ENCODE measurements at places on chromosomes 13 and 19.
A peak's percentile ranks its signal among the peaks of the same experiment; 100 is the strongest.

GRCh38 chr13:24671386-24672113 lies 8.7 kb upstream of the ATP12A start:
- DNase-seq = peak; percentile 39

- DNase-seq = no peak
These were observed 135.7 kb downstream of the MIPEP start for GRCh38 chr13:23753458-23753857.

DNA sequence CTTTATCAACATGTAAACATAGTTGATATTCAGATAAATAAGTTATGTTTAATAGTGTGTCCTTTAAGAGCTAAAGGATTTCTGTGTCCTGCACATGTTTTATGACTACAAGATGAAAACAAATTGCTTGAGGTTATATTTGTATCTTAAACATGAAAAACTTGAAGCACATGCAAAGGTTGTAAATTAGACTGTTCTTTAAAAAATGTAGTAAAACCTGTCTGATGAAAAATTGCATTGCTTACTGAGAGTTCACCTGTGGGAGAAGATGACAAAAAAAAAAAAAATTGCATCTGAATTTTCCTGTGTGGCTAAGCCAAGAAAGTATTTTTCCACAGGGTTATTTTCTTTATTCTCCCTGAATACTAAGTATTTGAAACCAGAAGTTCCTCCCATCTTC lies 25.7 kb upstream of the LMO7 start:
- no peak for DNase-seq

GRCh38 chr13:78602561-78603239 lies 652 bp downstream of the POU4F1 start:
- no peak for DNase-seq

DNA sequence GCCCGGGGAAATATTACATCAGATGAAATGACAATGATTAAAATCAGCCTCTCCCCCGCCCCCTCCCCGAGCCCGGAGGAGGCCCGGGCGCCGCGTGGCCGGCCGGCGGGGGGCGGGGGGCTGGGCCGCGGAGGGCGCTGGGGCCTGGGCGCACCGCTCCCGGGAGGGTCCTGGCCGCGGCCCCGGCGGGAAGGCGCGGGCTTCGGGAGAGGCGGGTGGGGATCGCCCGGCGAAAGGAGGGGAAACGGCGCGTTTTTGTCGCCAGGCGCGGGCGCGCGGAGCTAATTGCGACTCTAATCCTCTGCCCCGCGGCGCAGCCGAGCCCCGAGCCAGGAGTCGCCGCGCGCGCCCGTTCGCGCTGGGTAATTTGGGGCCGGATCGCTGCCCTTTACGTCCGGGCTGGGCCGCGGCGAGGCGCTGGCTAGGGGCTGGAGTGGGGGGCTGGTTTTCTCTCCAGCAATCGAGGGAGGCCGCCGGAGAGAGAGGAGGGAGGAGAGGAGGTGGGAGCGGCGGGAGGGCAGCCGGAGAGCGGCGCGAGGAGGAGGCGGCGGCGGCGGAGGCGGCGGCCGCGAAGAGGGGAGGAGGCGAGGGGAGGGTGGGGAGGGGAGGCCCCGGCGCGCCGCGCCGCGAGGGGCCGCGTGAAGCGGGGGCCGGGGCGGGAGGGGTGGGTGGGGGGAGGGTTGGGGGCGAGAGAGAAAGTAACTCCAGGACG lies at the start of gene KCTD15:
KCTD15 (plus strand) TSS at position 707 of the 712 bp plus-strand sequence. CDS start 3,585 bp downstream, outside the sequence.
- peak; percentile 24 for DNase-seq

DNA sequence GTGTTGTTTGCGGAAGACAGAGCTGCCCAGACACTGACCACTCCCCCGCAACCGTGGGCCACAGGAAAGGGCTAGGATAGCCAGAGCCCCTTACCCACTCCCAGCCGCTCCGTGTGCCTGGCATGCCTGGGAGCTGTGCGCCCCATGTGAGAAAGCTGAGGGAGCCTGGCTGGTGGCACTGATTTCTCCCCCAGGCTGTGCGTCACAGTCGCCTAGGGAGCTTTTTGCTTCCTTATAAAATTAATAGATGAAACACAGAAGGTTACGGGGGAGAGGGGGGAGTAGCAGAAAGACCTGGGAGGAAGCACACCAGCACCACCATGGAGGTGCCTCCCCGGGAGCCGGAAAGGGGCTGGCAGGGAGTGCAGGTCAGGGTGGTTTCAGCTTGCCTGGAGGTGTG lies 24.7 kb downstream of the DPF1 start:
- DNase-seq = no peak

DNA sequence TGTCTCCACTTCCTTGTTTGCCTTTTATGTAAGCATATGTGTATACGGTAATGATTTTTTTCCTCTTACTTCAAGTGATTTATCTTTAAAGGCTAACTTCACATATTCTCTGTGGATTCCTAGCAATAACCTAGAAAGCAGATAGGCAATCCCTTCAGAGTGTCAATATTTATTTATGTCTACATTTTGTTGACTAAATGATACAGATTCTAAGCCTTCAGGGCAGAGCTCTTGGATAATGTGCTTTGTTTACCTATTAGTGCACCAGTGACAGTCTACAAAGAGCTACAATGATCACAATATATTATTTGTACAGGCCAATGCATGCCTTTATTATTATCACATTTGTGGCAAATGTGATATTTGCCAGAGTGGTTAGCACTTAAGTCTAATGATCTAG lies 406.2 kb downstream of the EFNB2 start:
- DNase-seq = no peak

DNA sequence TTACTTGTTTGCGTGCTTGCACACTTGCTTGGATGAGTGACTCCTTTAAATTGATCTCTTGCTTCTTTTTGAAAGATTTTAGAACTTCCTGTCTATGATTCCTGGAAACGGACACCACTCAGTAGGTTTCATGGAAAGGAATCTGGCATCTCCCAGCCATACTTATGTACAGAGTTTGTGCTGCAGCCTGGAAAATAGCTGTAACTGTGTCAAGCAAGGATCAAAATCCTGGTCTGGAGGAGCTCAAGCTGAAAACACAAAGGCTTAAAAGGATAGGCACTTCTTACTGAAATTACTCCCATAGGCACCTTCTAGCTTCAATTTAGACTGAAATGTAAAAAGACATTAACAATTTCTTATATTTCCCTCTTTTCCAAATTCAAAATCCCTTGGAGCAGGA lies 1.4 kb upstream of the FREM2 start:
- DNase-seq = peak; percentile 38

- DNase-seq = no peak
These were observed 2.9 kb upstream of the NTF4 start for GRCh38 chr19:49067554-49067953.

DNA sequence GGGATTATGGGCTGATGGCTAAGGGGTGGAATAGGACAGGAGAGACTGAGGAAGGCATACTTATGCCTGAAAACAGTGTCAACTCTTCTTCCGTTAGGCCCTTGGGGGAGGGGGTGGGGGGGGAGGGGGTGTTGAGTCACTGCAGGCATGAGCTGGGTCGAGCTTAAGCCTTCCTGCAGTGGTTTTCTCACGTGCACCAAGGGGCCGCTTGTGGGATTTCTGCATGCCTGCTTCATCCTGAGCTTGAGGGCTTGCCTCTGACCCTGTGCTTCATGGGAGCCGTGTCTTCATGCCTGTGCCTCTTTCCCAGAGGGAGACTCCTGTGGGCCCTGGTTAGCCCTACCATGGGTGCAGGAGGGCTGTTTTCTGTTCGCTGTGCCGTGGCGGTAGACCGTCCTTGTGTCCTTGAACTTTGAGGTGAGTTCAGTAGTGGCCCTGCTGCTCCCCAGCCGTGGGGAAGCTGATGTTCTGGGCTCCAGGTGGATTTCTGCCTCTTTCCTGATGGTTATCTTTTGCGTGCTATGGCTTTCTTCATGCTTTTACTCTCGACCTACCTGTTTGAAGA lies 186.1 kb downstream of the PCCA start:
- no peak for DNase-seq

DNA sequence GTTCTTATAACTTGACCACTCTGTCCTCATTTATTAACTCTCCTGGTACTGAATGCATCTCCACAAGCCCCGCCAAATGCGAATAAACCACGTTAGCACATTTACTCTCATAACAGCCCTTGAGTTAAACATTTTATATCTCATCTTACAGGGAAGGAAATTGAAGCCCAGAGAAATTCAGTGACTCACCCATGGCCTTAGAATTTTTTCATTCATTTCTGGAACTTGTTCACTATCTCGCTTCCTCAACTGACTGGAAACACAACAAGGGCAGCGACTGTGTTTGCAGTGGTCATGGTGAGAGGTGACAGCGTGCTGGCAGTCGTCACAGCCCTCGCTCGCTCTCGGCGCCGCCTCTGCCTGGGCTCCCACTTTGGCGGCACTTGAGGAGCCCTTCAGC lies 39.5 kb downstream of the SERP2 start:
- no peak for DNase-seq

- no peak for DNase-seq
These were observed 540.4 kb upstream of the NBEA start for GRCh38 chr13:34401696-34402095.

- DNase-seq = no peak
These were observed 4.8 kb downstream of the LILRB5 start for GRCh38 chr19:54252243-54252642.

- DNase-seq = no peak
These were observed 123.5 kb upstream of the CACNA1A start for GRCh38 chr19:13629687-13630357.

DNA sequence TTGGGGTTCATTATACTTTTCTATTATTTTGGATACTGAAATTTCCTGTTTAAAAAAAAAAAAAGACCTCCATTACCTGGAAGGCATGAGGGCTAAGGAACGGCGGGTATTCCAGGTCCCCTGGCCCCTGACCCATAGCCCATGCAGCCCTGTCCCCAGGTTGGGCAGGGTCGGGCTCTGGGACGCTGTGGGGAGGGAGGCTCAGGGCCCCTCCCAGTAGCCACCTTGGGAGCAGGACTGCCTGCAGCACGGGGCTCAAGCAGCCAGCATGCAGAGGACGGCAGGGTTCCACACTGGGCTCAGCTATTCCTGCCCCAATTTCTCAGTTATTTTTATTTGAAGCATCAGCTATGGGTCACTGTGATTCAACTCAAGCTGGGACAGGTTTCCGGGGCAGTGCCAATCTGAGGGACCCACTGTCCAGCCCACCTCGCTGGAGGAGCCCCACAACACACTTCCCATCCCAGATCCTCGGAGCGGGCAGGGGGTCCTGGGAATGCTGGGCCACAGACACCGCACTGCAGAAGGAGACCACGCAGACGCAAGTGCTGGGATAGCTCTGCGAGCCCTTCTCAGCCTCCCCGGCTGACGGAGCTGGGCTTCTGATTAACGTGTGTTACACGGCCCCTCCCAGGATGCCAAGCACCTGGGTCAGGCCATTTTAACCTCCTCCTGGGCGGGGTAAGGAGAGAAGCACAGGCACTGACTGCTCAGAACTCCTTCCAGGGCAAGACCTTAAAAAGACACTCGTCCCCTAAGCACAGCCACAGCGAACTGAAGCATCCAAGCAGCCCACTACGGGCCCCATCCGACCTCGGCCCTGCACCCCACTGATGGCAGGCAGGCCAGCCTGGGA lies 60.1 kb downstream of the PEPD start:
- no peak for DNase-seq

DNA sequence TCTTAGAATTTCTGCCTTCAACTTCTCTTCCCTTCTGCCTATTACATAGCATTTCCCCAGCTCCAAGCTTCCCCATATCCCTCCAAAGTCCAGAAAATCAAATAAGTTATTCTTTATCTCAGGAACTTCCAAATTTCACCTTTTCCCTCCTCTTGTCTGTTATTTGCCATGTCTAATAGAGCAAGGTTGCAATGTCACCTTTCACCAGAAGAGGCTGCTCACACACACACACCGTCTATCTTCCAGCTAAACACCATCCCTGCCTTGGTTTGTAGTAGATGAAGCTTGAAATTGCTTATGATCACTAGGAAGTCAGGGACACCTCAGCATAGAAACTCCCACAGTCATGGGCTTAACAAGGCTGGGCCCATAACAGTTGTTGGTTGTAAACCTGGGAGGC lies 48.4 kb downstream of the ZNRF4 start:
- DNase-seq = no peak

GRCh38 chr13:21595546-21595822 lies 8.5 kb downstream of the MICU2 start:
- no peak for DNase-seq

GRCh38 chr13:94198681-94199080 lies 280.8 kb downstream of the DCT start:
- DNase-seq = peak; percentile 76

DNA sequence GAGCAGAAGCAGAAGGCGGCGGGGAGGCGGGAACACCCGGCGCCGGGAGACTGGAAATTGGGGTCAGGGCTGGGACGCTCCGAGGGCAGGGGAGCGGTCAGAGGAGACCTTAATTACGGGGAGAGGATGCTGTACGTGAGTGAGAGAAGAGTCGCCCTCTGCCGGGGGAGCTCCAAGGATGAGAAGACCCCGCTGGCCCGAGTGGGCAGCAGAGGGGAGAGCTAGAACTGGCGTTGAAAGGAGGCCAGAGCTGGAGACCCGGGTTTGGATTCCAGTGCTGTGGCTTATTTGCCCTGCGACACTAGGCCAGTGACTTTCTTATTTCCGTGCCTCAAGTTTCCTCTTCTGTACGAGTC lies 536 bp downstream of the FAM32A start:
- DNase-seq = peak; percentile 65

- no peak for DNase-seq
These were observed 4.4 kb downstream of the PRDX2 start for GRCh38 chr19:12797141-12797587.

- DNase-seq = peak; percentile 48
These were observed 56.5 kb downstream of the DCLK1 start for GRCh38 chr13:36074659-36075058.

DNA sequence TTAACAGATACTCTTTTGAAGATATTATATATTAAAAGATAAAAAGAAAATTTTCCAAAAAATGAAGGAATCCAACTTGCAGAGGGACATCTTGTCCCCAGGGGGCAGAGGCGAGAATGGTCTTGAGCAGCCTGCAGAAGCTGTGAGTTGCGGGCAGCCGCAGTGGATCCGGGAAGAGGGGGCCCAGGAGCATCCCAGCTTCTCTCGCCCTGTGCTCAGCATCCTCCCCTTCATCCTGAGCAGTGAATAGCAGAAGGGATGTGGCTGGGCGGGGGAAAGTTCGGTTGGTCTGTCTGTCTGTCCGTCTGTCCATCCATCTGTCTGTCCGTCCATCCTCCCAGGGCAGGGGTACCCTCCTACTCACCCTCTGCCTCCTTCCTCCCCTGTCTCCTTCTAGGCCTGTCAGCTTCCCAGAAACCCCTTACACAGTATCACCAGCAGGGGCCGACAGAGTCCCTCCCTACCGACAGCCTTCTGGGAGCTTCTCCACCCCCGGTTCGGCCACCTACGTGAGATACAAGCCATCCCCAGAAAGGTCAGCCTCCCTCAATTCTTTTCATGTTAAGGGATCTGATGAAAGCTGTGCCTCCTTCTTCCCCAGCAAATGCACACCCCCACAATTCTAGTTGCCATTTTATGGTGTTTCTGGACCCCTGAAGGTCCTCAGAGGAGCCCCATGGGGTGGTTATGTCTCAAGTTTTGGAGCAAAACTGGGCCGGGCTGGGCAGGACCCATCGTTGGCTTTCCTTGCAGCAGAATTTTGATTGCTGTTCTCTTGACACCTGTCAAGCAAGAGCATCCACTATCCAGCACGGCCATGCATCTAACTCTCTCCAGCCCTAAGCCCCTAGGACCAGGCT lies 81.6 kb downstream of the DPF1 start:
- peak; percentile 70 for DNase-seq

GRCh38 chr13:45951724-45952123 lies 100.2 kb upstream of the SIAH3 start:
- DNase-seq = no peak

Measured in NCI-H146 (cell line).